Stimulated activated CD4-positive, alpha-beta T cell treated with anti-CD3 and anti-CD28 coated beads, TNF-alpha, amount 100 ng/mL, for 48 hours (primary cell): ENCODE measurements at places on chromosomes 5 and 9.

- DNase-seq: no peak
Measured at GRCh38 chr9:131113655-131114054, 11.7 kb upstream of the NUP214 start.

DNA sequence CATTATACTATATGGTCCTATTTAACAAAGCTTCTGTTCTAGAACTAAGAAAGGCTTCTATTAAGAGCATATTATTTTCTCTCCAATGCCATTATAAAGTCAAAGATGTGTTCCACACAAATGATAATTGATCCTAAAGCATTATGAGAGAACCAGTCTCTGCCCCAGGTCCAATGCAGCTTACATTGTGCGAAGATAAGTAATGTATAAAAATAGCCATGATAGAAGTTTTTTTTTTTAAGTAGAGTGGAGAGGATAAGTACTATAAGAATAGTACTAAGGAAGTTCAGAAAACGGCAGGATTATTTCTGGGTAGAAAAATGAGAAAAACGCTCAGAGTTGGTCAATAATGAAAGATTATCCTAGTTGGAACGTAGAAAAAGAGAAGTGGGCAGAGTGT is 15.6 kb downstream of the UBTD2 start:
- no peak for DNase-seq

- DNase-seq: no peak
Measured at GRCh38 chr5:62139741-62140140, 166.3 kb upstream of the KIF2A start.

DNA sequence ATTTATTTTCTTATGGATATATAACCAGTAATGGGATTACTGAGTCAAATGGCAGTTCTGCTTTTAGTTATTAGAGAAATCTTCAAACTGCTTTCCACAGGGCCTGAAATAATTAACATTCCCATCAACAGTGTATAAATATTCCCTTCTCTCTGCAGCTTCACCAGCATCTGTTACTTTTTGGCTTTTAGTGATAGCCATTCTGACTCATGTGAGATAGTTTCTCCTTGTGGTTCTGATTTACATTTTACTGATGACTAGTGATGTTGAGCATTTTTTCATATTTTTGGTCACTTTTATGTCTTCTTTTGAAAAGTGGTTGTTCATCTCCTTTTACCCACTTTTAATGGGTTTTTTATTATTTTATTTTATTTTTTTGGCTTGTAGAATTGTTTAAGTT is 1290.3 kb upstream of the CDH9 start:
- no peak for DNase-seq

DNA sequence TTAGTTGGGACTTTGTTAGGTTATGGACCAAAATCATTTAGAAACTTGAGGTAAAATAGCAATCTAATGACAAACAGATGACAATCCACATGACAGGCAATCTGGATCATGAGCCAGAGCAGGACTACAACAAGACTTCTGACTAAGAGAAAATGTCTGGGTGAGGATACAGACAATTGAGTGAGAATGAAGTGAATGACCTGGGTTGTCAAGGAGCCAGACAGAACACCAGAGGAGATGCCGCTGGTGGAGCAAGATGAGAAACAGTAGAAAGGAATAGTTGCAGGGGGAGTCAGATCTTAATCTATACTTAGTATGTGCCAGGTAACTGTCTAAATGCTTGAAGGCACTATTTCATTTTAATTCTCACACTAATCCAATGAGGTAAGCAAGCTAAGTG is 277.8 kb downstream of the PRELID2 start:
- DNase-seq: no peak

DNA sequence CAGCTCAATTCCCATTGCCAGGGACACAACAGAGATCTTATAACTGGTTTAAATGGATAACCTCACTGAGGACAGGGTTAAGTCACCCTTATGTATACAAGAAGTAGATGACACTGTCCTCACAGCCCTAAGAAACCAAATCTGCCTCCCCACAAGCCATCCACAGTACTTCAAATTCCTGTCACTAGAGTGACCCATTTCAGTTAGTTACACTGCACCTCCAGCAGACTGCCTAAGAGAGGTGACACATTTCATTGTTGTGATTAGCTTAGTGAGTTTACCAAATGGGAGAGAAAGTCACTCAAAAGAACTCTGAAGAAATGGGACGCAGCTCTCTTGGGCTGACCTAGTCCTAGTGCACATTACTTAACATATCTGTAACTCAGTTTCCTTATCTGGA is 53.6 kb upstream of the HTR1A start:
- no peak for DNase-seq
